ENCODE measurements at places on chromosomes 2 and 18.

DNA sequence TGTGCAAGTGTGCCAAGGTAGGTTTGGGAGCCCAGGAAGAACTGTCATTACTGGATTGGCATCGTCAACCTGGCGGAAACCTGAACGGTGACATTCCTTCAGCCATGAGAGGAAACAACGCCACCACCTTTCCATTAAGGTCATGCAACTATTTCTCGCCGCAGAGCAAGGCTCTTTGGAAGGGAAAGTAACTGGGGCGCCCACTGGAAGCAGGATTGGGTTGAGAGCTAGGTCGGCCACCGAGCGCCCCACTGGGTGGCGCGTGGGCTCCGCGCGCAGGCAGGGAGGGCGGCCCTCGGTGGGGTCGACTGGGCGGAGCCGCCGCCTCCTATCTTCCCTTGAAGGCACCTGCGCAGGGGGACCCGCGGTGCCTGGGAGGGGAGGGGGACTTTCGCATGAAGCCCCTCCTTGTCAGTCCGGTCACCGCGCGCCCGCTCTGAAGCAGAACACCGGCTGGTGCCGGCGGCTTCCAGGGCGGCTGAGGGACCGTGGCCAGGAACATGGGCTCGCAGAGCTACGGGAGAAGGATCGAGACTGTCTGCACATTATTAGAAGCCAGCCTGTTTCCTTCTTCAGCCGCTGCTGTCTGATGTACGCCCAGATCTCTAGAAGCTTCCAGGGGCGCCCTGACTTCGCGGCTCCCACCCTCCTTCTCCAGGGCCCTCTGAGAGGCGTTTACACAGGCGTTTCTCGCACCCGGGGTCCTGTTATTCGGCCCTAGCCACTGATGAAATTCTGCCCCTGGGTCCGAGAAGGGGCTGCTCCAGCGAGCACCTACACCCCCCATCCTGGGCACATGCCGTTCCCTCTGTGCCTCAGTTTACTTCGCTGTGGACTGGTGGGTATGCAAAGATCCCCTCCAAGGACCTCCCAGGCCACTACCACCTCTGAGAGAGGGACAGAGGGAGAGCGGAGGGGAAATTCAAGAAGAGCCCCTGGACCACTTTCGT is 27.3 kb upstream of the MAL start:
- DNase-seq, result no peak

GRCh38 chr18:32049393-32050171 is 31.0 kb downstream of the RNF125 start:
- DNase-seq, result peak; percentile 19

DNA sequence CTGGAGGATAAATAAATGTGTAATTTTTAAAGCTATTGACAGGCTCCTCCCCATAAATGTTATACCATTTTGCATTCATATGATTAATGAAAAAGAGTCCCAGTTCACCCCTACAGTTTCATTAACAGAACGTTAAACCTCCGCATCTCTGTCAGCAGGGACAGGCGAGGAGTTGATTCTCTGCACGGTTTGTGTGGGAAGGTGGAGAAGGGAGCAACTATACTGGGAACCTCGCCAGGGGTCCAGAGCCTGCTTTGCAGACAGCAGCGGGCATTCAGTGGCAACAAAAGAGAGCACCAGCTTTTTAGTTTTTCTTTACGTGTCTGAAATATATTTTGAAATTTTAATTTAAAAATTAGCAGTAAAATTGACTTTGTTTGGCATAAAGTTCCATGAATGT is 101.4 kb downstream of the FARSB start:
- DNase-seq, result no peak

GRCh38 chr2:187264612-187265011 is 183.4 kb downstream of the CALCRL start:
- DNase-seq, result no peak

DNA sequence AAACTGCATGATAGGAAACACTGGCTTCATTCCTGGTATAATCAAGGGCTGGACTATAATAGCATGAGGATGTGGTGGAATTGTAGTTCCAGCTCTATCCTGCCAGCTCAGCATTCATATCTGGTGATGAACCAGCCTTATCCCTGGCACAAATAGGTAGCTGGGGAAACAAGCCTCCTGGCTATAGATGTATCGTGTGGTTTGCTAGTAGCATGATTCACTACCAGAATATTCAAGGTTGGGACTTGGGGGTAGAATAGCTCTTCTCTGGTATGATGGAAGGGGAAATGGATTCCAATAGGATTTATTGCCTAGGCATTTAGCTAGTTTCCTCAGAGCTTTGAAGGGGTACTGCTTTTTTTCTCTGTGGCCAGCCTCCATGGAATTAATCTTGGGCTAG is 532.8 kb downstream of the FBXO15 start:
- no peak for DNase-seq

All from CD4-positive, alpha-beta T cell (primary cell).